NCI-H510A treated with DMSO at 0.1 percent for 48 hours (cell line): ENCODE measurements at places on chromosomes 12 and 14.

- no peak for DNase-seq
Observed at GRCh38 chr14:93269341-93270068, 62.4 kb downstream of the UBR7 start.

DNA sequence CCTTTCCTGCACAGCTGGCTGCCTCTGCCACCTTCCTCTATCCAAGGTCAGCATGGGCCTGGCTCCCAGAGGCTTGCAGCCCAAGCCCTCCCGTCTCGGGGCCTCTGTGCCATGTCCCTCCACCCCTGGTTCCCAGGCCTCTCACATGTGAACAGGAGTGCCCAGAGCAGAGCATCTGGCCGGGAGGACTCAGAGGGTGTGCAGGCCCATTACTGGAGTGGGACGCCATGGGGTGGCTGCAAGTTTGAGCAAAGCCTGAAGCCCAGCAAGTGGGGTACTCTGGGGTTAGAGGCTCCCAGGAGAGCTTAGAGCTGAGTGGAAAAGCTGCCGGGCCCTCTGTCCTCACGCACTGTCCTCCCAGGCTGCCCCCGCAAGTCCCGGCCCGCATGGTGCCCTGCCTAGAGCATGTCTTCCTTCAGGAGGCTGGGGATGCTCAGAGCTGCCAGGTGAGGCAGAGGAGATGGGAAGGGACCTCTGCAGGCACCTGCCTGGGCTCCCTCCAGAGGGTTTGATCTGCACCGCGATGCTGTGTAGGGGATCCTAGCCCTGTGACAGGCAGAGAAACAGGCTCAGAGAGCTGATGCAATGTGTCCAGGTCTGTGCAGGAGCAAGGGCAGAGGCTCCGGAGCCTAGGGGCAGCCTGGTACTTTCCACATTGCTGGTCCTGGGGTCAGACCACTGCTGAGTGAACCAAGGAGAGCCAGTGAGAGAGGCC, 39.8 kb downstream of the DIO3 start:
- DNase-seq: no peak

- DNase-seq: no peak
Observed at GRCh38 chr12:52370926-52371608, 3.8 kb upstream of the KRT85 start.

DNA sequence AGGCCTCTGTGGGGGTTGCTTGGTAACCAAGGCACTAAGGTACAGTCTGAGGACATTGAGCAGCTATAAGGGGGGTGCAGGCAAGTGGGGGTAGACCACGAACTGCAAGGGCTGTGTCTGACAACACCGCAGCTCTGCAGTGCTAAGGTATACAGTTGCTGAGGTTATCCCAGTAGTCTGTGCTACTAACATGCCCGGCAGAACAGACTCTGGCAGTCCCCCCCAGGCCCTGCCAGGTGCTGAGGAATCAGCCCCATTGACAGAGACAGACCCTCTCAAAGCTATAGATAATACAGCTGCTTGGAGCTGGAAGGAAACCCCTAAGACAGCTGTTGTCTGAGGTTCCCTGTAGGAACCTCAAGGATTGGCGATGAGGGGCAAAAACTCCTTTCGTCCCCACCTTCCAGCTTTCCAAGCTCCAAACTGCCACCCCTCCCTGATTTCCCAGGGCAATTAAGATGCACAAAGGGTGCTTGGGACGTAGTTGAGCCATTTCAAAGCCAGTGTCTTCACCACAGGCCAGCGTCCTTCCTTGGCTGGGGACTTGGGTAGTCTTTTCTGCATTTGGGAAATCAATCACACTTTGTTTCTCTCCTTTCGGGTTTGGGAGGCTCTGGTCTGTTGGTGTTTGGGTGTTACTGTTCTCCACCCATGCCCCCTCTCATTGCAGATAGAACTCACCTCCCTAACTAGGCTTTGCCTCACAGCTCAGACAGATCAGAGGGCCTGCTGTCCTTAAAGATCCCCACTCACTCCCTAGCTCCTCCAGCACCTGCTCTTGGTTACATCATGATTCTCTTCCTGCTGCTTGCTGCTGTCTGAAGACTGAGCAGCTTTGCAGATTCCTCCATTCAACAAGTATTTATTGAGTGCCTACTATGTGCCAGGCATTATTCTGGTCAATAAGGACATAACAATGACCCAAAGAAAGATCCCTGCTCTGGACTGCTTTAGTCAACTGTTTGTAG, 2.0 kb upstream of the MYH7 start:
- DNase-seq: no peak
